Right ventricle myocardium superior (tissue), 1 donor: ENCODE measurements at places on chromosomes 3 and 15.

- no peak for DNase-seq
These were observed 368.2 kb downstream of the GABRG3 start for GRCh38 chr15:27339138-27339537.

- no peak for DNase-seq
These were observed 12.5 kb downstream of the PRR20G start for GRCh38 chr3:127275287-127275781.

DNA sequence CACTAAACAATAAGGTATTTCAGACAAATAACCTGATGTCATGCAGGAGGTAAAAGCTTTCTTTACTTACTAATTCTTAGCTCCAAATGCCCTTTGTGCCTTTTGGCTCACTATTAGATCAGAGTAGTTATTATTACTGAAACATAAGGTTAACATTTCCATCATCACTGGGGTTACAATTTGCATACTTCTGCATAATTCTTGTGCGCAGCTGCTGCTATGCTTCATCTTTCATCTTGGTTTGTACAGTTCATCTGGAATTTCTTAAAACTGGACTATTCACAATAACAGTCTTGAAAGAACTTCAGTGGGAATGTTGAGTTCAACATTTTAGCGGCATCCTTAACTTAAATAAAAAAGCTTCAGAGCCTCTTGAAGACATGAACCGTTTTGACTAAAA lies 383.2 kb upstream of the ADAMTS9 start:
- DNase-seq = no peak

DNA sequence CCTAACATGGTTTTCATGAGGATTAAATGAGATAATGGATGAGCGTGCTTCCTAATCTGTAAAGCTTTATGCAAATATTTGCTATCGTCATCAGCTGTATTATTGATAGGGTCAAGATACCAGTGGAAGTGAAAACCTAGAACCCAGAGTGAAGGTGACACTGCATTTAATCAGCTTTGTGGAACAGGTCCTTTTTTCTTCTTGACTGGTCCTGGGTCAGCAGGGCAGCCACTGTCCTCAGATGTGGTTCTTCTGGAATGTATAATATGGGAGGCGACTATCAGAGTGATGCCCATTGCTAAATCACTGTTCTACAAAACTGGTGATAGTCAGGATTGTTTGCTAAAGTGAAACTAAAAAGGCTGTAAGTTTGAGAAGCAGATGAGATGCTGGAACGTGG lies 41.4 kb downstream of the SORD start:
- no peak for DNase-seq

DNA sequence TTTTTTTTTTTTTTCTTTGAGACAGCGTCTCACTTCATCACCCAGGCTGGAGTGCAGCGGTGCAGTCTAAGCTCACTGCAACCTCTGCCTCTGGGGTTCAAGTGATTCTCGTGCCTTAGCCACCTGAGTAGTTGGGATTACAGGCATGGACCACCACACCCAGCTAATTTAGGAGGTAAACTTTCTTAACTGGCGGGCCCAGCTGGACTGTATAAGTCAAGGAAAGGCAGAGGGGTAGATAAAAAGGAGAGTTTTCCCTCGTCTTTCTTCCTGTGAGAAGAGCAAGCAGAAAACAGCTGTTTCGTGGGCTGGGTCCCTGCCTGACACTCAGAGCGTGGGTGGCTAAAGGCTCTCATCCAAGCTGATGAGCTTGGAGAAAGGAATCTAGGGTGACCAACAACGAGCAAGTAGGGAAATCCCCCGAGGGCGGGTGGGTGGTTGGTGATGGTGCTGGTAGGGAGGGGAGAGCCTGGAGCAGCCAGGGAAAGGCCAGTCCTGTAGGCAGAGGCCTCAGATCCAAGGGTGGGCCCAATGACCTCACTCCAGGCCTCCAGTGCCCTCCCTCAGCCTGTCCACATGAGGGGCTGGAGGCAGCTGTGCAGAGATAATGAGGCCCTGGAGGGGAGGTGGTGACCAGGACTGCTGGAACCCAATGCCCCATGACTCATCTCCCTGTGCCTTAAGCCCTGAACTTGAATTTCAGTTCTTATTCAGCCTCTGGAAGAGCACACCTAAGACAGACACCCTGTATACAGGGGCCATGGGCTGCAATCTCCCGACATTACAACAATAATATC lies 43.1 kb upstream of the LIMD1 start:
- peak; percentile 84 for DNase-seq

DNA sequence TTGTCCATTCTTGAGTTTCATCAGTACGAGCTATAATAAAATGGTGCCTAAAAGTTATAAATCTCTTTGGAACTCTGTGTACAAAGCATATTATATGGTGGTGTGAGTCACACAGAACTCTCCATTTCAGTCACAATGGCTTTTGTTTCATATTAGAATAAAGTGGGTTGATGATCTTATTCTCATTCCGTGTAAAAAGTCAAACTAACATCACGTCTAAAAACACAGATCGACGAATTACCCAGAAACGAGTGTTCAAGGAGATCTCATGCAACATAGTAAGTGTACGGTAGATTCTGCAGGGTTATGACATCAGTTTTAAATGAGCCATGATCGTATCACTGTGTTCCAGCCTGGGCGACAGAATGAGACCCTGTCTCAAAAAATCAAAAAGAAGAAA lies 122.4 kb downstream of the FOXP1 start:
- no peak for DNase-seq

DNA sequence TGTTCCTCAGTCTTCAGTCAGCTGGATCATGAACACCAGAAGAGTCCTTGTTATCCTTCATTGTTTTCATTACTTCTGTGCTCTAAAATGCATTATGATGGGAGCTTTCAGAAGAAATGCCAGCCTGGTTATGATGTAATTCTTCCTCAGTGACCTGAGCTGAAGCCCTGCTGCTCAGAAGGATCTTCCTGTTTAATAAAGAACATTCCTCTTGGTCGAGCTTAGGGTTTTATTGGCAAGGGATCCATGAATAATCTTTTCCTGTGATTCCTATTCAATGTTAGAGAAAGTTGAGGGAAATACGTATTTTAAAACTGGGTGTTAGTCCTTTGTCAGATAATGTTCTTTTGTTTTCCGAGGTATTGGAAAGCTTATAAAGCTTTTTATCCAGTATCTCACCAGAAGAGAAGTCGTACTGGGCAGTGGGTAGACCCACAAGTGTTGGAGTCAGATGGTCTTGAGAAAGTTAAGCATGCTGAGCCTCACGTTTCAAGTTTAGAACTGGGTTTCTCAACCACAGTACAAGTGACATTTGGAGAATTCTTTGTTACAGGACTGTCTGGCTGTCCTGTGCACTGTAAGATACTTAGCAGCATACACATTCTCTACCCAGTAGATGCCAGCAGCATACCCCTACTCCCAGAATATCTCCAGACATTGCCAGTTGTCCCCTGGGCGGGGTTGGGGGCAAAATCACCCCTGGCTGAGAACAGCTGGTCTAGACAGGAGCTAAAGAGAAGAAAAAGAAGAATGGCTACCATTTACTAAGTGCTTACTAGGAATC lies 212.3 kb upstream of the BHLHE40 start:
- DNase-seq = no peak

DNA sequence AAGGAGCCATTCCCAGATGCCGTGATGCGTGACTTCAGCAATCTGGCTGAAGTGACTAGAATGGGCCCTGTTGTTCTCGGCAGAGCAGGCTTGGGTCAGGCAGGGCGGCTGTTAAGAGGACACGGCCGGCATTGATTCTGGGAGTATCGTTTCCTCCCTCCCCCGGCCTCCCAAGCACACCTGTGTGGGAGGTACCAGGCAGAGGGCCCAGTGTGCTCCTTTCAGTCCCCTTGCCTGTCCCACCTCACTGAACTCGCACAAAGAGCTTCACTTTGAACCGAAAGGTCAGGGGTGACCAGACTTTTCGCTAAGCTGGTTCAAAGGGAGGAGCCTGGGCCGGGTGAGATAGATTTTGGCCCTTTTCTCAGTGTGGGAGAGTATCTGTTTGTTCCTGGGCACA lies 92.7 kb downstream of the CEMIP start:
- DNase-seq = no peak

DNA sequence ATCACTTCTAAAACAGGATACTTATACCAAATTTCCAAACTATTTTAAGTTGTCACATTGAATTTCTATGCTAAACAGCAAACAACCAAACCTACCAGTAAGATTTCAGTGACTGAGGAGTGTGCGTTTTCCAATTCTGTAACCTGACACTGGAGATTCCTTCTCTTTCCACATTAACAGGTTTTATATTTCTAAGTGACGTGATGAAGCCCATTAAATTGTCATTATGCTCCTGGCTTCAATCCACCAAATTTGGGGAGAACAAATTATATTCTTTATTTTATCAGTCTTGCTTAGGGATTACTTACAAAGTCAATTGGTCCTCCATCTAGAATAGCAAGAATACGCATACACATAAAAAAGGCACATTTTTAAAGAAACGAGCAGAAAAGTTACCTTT lies 764.8 kb upstream of the NR2F2 start:
- no peak for DNase-seq

- peak; percentile 48 for DNase-seq
These were observed 1.8 kb downstream of the HCN4 start for GRCh38 chr15:73366766-73367623.

DNA sequence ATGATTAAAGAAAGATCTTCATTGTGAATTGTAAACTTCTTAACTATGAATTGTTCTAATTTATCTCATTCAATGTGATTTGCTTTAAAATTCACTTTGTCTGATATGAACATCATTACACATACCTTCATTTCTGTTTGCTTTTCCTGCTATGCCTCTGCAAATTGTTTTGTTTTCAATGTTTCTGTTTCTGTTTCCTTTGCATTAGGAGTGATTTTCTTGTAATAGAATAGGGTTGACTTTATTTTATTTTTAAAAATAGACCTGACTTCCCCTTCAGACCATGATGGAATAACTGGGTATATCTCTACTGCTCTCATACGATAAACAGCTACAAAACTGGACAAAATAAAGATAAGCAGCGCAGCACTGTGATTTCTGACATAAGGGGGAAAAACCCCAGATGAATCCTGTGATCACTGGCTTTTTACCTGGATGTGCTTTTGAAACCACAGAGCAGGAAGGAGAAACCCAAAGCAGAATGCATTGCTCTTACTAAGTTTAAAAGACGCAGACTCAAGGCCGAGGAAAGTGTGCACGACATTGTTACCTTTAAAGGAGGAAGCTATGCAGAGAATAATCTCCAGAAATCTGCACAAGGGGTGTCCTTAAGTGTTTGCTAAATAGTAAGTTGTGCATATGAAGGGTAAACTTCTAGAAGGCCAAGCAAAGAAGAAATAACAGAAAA lies 420.2 kb downstream of the TBC1D5 start:
- DNase-seq = no peak

- no peak for DNase-seq
These were observed 15.4 kb upstream of the CHRNA7 start for GRCh38 chr15:32014953-32015352.

DNA sequence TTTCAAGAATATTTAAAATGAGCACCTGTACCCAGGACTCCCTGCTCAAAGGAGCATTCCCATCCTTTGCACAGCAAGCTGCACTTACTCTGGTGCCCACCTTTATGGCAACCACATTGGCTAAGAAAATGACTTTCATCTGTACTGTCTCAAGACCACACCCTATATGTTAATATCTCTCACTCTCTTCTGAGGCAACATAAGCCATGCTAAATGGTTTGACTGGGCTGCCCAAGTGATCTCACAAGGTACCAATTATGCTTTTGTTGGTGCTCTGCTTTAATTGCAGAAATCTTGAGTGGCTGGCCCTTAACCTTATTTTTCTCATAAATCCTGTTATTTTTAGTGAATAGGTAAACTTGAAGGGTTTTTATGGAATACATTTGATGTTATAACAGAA lies 17.7 kb downstream of the RYK start:
- DNase-seq = no peak

- no peak for DNase-seq
These were observed 21.1 kb upstream of the MEIS2 start for GRCh38 chr15:37121492-37121891.

DNA sequence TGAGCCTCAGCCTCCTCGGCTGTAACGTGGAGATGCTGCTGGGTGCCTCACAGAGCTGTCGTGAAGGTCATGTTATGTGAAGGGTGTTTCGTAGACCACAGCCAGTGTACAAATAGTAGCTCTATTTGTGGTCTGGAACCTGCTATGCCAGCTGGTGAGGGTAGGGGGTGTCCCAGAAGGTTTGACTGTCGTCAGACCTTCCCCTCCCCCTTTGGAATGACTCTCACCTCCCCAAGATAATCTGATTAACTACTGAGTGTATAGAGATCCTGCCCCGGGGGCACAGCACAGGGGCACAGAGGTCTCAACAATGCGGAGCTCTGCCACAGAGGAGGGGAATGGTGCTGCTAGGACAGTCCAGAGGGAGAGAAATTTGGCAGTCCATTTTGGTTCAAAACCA lies 20.5 kb downstream of the FGD5 start:
- no peak for DNase-seq

DNA sequence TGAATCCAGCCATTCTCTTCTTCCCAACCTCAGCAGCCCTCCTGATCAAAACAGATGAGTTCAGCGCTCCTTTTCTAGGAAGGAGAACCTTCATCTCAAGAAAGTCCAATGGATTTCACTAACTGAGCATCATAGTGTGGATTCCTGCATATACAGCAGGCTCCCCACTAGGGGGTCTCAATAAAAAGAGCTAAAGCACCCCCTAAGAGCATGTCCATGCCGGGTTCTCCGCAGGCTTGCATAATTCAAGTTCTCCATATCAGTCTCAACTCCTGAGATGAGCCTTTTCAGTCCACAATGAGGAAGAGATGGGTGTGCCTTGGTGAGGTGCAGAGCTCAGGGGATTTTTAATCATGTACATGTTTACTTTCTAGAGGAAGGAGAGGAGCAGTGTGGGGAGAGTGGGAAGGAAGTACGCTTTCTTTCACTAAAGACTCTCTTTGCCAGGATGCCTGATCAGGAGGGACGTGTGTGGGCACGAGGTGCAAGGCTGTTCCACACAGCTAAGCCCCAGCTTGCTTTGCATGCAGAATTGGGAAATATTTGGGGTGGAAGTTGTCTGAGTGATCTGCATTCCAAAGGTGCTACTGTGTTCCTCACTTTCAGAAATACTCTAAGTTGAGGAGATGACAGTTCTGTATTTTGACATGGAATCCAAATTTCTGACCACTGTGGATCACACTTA lies 563.5 kb downstream of the OCA2 start:
- DNase-seq = no peak

- no peak for DNase-seq
These were observed 22.6 kb upstream of the PEX5L start for GRCh38 chr3:180059356-180059755.
